Spinal cord (tissue), 10 donors: ENCODE measurements at places on chromosomes 5 and 9.
A peak's percentile ranks its signal among the peaks of the same experiment; 100 is the strongest.

- DNase-seq: peak; percentile 83
These were observed 5.2 kb upstream of the IRF1 start for GRCh38 chr5:132495667-132496190.

- DNase-seq: no peak
These were observed 137.0 kb downstream of the CCDC192 start for GRCh38 chr5:127840198-127840524.

DNA sequence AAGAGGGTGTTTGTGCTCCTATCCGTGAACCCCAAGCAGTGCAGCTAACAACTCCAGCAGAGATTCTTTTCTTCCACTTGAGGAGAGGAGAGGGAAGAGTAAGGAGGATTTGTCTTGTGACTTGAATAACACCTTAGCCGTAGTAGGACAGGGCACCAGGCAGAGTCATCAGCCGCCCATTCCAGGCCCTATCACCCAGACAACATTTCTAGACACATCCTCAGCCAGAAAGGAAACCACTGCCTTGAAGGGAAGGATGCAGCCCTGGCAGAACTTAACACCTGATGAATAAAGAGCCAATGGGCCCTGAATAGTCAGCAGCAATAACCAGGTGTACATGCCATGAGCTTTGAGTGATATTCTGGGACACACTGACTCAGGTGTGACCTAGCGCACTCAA lies 1013.0 kb upstream of the COX7C start:
- DNase-seq: no peak

- no peak for DNase-seq
These were observed 237.0 kb downstream of the IRX2 start for GRCh38 chr5:2514484-2514883.
